ENCODE measurements at places on chromosomes 7 and 10.

DNA sequence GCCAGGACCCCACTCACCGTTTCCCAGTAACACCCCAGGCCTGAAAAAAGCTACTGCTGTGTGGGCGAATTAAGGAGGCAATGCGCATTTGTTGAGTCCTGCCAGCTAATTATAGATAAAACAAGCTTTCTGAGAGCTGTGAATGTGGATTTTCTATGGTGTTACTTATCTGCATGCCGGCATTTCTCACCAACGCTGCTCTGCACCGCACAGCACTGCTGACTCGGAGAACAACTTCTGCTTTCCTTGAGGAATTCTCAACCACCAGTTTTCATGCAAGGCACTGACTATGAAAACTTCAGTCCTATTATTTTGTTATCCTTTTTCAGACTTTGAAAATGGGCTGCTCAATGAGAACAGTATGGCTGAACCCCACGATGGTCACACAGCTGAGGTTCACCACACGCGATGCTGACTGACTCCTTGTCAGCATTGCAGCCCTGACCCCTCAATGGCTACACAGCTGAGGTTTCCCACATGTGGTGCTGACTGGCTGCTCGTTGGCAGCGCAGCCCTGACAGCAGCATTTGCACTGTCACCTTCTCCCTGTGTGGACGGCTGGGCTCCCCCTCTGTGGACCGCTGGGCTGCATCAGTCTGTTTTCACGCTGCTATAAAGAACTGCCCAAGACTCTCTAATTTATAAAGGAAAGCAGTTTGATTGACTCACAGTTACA is 190.6 kb downstream of the DIP2C start:
- H3K36me3 ChIP-seq = peaks cover 4% of the 10 kb centered on the region
- H3K27me3 ChIP-seq = no peaks in the 10 kb centered on the region
- H3K4me3 ChIP-seq = no peak overlapping the region
- DNase-seq = no peak

DNA sequence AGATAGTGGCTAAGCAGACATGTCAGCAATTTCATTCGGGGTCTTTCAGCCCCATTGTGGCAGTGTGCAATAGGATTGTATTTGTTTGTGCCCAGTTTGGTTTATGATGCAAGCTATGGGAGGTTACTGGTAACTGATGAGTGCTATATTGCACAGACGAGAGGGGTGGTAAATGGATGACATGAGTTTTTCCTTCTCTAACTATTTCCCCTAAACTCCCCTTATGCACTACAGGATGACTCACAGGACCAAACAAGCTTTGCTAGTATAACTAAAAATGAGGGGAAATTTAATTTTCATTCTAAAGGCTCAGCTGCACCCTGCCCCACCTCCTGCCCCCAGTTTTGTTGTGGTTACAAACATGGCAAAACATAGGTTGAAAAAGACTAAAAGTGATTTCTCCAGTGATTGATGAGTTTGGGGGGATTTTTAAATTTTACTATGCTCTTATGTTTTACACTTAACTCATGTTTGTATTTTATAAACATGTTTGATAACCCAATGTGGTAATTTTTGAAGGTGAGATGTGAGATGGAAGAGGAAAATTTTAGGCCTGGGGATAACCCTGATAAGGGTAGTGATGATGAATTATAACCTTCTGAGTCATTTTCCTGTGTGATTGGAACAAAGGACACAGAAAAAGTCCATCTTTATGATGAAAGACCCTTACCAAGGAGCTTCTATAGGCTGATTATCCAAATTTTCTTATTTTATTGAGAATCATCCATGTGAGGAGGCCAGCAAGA is 60.8 kb upstream of the NAMPT start:
- no peak overlapping the region for H3K27ac ChIP-seq
- H3K27me3 ChIP-seq = no peaks in the 10 kb centered on the region
- no peaks in the 10 kb centered on the region for H3K36me3 ChIP-seq
- no peak overlapping the region for H3K4me3 ChIP-seq
- peaks cover 1% of the 10 kb centered on the region for H3K4me1 ChIP-seq

DNA sequence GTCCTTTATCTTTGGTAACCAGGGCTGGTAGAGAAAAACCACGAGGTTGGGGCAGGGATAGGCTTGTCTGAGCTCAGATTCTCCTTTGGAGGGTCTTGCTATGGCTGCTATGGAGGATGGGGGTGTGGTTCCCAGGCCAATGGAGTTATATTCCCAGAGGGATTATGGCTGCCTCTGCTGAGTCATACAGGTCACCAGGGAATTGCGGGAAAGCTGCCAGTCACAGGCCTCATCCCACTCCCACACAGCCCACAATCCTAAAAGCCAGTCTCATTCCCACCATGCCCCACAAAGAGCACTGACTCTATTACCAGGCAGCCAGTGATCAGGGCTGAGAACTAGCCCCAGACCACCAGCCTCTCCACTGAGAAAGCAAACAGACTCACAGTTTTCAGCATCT is 316.6 kb upstream of the TMEM229A start:
- no peak overlapping the region for H3K4me3 ChIP-seq
- H3K27ac ChIP-seq = no peak overlapping the region
- no peaks in the 10 kb centered on the region for H3K27me3 ChIP-seq
- DNase-seq = no peak

- H3K36me3 ChIP-seq = peaks cover 3% of the 10 kb centered on the region
- no peaks in the 10 kb centered on the region for H3K27me3 ChIP-seq
- H3K4me3 ChIP-seq = no peak overlapping the region
- DNase-seq = peak; percentile 36
- peaks cover 2% of the 10 kb centered on the region for H3K4me1 ChIP-seq
- no peak overlapping the region for H3K27ac ChIP-seq
Observed at GRCh38 chr10:129495698-129496097, 28.7 kb downstream of the MGMT start.

DNA sequence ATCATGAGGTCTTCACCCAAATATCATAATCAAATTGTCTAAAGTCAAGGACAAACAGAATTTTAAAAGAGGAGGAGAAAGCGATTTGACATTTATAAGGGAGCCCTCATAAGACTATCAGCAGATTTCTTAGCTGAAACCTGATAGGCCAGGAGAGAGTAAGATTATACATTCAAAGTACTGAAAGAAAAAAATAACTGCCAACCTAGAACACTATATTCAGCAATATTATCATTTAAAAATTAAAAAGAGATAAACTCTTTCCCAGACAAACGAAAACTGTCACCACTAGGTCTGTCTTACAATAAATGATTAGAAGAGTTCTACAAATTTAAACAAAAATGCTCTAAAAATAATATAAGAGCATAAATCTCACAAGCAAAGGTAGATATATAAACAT is 154.1 kb upstream of the TMEM106B start:
- no peaks in the 10 kb centered on the region for H3K4me1 ChIP-seq
- no peak overlapping the region for H3K4me3 ChIP-seq
- H3K27me3 ChIP-seq = no peaks in the 10 kb centered on the region
- no peaks in the 10 kb centered on the region for H3K36me3 ChIP-seq
- H3K27ac ChIP-seq = no peak overlapping the region

GRCh38 chr7:49099587-49100326 is 175.4 kb downstream of the CDC14C start:
- H3K27ac ChIP-seq = no peak overlapping the region
- H3K27me3 ChIP-seq = no peaks in the 10 kb centered on the region

DNA sequence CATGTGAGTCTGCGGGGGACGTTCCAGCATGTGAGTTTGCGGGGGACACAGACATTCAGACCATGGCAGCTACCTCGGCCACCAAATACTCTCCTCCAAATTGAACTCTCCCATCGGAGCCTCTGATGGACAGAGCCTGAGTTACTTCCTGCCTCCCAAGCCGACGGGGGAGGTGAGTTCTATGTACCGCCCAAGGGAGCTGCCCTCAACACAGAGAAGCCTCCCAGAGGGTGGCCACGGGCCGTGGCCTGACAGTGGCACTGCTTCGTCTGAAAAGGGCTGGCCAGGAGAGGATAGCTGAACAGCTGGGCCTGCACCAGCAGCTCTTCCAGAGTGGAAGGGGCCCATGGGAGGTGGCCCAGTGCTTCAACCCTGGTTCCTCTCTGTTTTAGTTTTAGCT is 274.5 kb upstream of the PPP2R2D start:
- no peaks in the 10 kb centered on the region for H3K36me3 ChIP-seq
- no peak overlapping the region for H3K4me3 ChIP-seq
- H3K4me1 ChIP-seq = no peaks in the 10 kb centered on the region
- DNase-seq = no peak
- H3K27ac ChIP-seq = no peak overlapping the region
- H3K27me3 ChIP-seq = no peaks in the 10 kb centered on the region

DNA sequence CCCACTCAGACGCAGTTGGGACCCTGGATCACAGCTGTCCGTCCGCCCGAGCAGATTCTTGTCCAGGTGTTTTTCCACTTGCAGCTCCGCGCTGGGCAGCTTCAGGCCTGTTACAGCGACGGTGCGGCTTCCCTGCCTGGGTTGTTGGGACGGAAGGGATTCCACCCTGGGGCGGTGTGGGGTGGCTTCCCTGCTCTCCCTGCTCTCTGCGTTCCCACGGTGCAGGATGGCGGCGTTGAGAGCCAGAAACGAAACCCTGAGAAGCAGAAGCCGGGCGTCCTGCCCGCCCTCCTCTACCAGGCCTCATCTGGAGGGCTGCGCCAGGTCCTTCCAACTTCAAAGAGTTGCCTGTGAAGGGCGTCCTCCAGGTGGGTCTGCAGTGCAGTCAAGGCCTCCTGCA is 194.4 kb downstream of the ADARB2 start:
- no peaks in the 10 kb centered on the region for H3K4me1 ChIP-seq
- no peaks in the 10 kb centered on the region for H3K27me3 ChIP-seq
- no peak overlapping the region for H3K27ac ChIP-seq
- no peaks in the 10 kb centered on the region for H3K36me3 ChIP-seq

DNA sequence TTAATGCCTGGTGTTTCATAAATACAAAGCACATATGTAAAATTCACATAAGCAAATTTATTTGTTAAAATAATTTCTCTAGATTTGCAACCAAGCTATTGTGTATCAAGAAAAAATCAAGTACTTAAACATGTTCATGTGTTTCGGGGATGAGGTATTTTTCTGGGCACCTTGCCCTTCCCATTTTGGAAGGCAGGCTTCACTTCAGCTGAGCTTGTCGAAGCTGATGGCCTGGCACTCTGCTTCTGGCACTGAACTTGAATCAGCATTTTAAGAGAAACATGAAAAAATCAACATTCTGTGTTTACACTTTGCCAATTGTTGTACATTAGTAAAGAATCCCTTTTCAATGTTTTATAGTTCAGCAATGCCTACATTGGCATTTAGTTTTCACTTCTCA is 179.1 kb upstream of the STEAP4 start:
- no peaks in the 10 kb centered on the region for H3K4me1 ChIP-seq
- no peaks in the 10 kb centered on the region for H3K27me3 ChIP-seq
- H3K27ac ChIP-seq = no peak overlapping the region
- DNase-seq = no peak

- H3K4me3 ChIP-seq = no peak overlapping the region
- DNase-seq = no peak
- H3K27me3 ChIP-seq = peaks cover 27% of the 10 kb centered on the region
- no peak overlapping the region for H3K27ac ChIP-seq
- H3K36me3 ChIP-seq = no peaks in the 10 kb centered on the region
Observed at GRCh38 chr10:121684276-121684675, 86.0 kb upstream of the FGFR2 start.

DNA sequence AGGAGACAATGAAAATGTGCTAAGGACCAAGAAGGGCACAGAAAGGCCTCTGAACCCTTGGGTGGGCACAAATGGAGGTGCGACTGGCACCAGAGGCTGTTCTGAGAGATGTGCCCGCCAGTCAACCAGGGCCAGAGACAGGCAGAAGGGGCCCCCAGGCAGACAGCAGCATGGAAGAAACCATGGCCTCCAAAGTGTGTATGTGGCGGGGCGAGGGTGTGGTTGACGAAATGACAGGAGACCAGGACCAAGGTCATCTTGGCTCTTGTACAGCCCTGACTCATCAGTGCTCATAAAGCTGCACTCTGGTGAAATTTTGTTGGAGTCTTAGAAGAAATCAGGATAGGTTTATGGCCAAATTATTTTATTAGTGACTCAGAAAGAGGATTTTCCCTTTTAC is 4.0 kb upstream of the MRPS24 start:
- H3K36me3 ChIP-seq = peaks cover 42% of the 10 kb centered on the region

GRCh38 chr10:13862546-13863233 is 275.9 kb downstream of the PRPF18 start:
- no peak overlapping the region for H3K27ac ChIP-seq
- DNase-seq = no peak
- no peaks in the 10 kb centered on the region for H3K27me3 ChIP-seq
- no peaks in the 10 kb centered on the region for H3K36me3 ChIP-seq
- no peak overlapping the region for H3K4me3 ChIP-seq

GRCh38 chr7:2750004-2750407 is 62.0 kb downstream of the AMZ1 start:
- no peaks in the 10 kb centered on the region for H3K27me3 ChIP-seq
- H3K27ac ChIP-seq = peak overlapping the region; percentile 15
- peaks cover 2% of the 10 kb centered on the region for H3K4me1 ChIP-seq
- DNase-seq = peak; percentile 62
- H3K4me3 ChIP-seq = no peak overlapping the region

DNA sequence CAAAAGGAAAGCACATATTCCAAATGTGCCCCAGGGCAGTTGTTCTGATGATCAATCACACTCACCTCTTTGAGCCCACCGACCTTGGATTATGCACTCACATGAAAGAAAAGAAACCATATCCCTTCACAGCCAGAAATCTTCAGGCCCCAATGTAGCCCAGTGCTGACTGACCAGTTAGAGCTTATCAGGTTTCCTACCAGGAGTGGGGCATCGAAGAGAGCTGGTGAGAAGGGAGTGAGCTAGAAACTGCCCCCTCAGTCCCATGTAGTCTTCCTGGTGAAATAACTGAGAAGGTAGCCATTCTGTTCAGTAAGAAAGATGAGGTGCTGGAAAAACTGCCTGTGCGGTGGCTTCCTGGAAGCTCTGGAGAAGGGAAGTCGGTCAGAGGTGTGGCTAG is 32.2 kb downstream of the NRCAM start:
- peaks cover 15% of the 10 kb centered on the region for H3K27me3 ChIP-seq
- no peaks in the 10 kb centered on the region for H3K4me1 ChIP-seq
- H3K36me3 ChIP-seq = no peaks in the 10 kb centered on the region
- no peak for DNase-seq
- no peak overlapping the region for H3K4me3 ChIP-seq

GRCh38 chr10:71644307-71645180 is 75.0 kb downstream of the C10orf105 start:
- H3K4me3 ChIP-seq = no peak overlapping the region
- H3K27me3 ChIP-seq = peaks cover 51% of the 10 kb centered on the region
- H3K27ac ChIP-seq = no peak overlapping the region
- peaks cover 4% of the 10 kb centered on the region for H3K4me1 ChIP-seq
- no peaks in the 10 kb centered on the region for H3K36me3 ChIP-seq
- no peak for DNase-seq

DNA sequence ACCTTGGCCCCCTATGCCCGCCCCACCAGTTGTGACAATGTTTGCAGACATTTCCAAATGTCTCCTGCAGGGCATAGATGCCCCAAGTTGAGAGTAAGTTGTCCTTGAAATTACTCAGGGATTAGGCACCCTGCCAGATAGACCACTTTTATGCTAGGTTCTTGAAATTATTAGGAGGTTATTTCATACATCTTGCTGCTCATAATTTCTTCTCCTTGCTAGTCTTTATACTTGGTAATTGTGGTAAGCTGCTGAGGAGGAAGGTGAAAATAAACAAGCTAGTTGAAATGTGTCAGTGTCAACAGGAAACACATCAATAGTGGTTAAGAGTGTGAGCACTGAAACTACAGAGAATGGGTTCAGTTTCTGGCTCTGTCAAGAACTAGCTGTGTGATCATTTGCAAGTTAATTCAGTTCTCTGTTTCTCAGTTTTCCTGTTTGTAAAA is 63.7 kb upstream of the AOAH start:
- H3K36me3 ChIP-seq = no peaks in the 10 kb centered on the region
- no peak overlapping the region for H3K4me3 ChIP-seq
- no peaks in the 10 kb centered on the region for H3K27me3 ChIP-seq
- H3K27ac ChIP-seq = no peak overlapping the region
- DNase-seq = no peak

GRCh38 chr10:86693721-86694369 is 25.5 kb downstream of the LDB3 start:
- no peak overlapping the region for H3K27ac ChIP-seq
- H3K4me1 ChIP-seq = peaks cover 7% of the 10 kb centered on the region
- peaks cover 30% of the 10 kb centered on the region for H3K27me3 ChIP-seq
